Stimulated activated CD8-positive, alpha-beta memory T cell treated with anti-CD3 and anti-CD28 coated beads, Interleukin-7, amount 100 ng/mL, for 24 hours (primary cell): ENCODE measurements at places on chromosomes 1 and 21.

DNA sequence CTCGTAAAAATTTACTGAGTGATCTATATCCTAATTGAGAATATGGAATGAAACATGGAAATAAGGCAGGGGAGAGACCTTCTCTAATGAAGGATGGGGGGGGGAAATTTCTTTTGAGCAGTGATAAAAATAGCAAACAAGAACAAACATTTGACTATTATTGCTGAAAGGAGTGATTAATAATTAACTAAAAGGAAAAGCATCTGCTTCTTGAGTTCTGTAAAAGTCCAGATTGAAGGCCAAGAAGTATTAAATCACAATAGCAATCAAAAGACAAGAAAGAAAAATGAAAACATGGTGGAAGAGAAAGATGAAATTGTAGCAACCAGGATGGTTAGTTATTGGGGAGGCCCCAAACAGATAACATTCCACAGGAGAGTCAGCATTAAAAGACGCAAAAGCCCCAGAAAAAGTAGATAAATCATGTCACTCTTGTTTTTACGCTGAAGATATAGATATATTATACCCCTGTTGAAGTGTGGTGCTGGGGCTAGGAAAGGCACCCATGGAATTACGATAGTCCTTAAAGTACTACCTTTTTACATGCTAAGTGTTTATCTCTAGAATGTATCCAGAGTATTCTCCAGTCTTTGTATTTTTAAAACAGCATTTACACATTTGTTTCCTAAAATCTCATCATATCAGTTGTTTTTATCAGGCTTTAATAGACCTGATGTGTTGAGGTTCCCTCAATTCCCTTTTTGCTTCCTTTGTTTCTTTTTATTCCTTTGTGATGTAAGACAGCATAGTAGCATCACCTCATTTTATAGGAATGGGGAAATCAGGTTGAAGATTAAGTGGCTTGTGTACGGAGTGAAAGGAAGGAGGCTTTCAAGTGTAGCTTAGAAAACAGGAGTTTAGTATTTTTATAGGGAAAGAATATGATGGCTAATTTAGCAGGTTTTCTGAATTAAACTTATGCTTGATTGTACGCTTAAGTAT is 28.9 kb downstream of the DISP1 start:
- no peak for DNase-seq

DNA sequence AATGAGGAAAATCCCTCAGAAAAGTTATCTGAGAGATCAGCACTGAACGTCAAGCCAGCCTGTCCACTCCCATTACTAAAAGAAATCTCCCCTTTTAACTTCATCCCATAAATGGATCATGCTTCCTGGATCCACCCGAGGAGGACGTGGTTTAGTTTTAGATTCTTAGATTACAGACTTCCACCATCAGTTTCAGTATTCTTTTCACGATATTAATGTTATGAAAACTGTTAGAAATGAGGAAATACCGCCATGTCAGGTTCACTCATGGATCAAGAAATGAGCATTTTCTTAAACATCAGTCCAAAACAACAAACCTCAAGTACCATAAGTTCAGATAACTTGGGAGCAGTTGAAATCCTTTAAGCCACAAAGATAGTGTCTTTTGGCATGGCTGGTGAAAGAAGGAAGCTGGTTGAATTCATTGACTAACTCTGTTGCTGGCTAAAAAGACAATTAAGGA is 49.8 kb downstream of the NFIA start:
- DNase-seq, result no peak

DNA sequence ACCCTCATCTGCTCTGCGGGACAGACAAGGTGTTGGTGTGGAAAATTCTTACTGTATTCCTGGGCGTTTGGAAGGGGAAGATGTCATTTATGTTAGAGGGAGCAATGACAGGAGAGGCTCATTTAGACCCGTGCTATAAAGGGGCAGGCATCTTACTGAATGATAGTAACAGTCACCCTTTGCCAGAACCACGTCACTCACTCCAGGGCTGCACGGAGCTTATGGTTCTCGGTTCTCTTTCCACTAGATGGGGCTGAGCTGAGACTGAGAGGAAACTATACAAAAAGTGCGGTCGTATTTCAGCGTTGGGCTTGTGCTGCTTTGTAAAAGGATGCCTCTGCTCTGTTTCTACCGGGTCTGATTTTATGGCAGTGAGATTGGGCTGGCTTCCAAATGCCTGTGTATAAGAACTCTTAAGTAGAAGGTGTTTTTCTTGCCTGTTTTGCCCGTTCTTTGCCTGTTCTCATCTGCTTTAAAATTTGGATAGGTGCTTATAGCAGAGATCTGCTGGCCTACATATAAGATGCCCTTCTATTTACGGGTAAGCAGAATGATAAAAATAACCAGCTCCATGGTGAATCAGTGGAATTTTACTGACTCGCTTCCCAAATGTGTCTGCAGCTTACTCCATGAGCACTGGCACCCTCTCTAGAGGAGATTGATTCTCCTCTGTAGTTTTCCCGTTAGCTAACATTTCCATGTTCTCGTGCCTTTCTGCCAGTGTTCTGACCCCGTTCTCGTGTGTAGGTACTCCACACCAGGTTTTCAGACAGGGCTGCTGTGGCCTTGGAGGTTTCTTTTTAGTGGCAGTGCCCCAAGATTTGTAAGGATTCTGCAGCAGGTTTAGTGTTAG is 55.9 kb downstream of the MRPS6 start:
- peak; percentile 27 for DNase-seq

- no peak for DNase-seq
These were observed 223.4 kb downstream of the DSCAM start for GRCh38 chr21:40623528-40623927.

GRCh38 chr1:181763736-181764135 is 280.4 kb downstream of the CACNA1E start:
- DNase-seq, result no peak

GRCh38 chr1:44532567-44532944 is 127.5 kb downstream of the RNF220 start:
- no peak for DNase-seq
